HT1080 (cell line): ENCODE measurements at places on chromosomes 4 and X. TPM values are rescaled to one million over a fixed set of nuclear protein-coding genes. Genes with fewer than 3 reads are reported as not detected.

DNA sequence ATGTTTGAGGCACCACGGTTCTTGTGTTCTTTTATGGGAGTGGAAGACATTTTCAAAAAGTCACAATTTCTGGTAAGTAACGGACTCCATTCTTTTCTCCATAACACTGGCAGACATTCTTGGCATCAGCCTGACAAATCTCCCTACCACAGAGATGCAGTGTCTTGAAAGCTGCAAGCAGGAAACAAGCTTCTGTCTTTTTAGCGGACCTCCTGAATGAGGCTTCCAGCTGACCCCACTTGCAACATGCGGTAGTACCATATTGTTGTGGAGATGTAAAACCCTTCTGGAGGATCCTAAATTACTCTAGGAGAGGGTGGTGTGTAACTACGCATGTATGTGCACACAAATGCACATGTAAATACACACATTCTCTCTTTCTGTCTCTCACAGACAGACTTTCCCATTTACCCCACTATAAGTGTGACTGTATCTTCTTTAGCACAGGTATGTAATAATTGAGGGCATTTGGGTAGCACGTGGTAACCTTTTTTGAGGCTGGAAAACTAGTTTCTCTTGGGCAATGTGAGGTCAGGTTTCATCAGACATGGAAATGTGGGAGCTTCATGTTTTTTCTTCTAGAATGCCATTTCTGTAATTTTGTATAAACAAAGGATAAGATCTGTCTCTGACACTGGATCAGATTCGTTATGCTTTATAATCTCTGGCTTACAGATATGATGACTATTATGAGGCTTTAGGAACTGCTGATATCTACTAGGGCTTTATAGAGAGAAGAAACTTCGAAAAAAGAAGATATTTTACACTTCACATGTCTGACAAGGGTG is 130.1 kb downstream of the MGST2 start:
- DNase-seq = no peak

DNA sequence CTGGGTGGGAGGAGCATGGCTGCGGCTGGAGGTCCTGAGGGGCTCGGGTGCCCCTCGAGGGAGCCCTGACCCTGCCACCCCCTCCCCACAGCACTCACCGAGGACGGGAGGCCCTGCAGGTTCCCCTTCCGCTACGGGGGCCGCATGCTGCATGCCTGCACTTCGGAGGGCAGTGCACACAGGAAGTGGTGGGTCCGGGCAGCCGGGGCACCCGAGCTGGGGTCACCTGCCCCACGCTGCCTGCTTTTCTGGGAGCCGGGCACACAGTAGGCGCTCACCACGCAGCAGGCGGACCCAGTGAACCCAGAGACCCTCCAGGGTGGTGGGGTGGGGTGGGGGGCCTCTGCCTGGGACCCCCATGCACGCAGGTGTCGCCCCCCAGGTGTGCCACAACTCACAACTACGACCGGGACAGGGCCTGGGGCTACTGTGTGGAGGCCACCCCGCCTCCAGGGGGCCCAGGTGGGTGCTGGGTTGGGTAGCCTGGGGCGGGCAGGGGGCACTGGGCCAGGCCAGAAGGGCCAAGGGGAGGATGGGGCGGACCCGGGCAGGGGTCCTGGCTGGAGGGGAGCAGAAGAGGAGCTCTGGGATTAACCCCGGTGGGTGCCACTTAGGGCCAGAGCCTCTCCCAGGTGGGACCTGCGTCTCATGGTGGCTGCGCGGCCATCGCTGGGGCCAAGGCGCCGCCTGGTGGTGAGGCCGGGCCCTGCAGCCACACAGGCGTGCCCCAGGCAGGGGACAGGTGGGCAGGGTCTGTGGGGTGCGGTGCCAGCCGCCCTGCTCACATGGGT is 1.4 kb downstream of the HGFAC start:
- peak; percentile 32 for DNase-seq

GRCh38 chrX:52990848-52991247 is 32.5 kb upstream of the FAM156A start:
- no peak for DNase-seq

DNA sequence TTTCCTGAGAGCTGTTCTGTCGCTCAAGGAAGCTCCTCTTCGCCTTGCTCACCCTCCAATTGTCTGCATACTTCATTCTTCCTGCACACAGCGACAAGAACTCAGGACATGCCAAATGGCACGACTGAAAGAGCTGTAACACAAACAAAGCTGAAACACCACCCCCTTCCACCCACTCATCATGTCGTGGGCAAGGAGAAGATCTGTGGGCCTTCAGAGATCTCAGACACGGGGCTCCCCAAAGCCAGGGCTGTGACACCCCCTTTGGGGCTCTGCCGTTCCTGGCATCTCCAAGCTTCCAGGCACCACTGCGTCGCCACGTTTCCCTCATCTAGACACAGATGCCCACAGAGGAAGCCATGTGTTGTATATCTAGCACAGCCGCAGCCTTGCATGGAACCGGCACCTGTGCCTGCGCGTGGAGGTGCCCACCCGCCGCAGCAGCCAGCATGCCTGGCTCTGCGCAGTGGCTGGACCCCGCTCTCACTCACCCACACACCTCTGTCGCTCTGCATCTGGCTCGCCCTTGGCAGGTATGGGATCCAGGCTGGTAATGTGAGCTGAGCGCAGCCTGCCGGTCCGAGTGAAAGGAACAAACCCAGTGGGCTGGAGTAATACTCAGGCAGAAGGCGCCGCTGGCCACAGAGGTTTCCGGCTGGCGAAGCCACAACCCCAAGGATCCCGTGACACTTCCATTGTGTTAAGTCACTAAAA is 676.4 kb upstream of the INTU start:
- DNase-seq = no peak

GRCh38 chr4:25271866-25272265 is 38.0 kb downstream of the PI4K2B start:
- no peak for DNase-seq

- no peak for DNase-seq
These were observed 335.3 kb upstream of the NOCT start for GRCh38 chr4:138680256-138680655.

LGI2 gene
- 0.67 and 1.8 TPM in 2 replicates for total RNA-seq

CFAP47 gene
- total RNA-seq = under 0.01 and 0.10 TPM in 2 replicates
